ENCODE measurements at places on chromosomes 11 and 22.

DNA sequence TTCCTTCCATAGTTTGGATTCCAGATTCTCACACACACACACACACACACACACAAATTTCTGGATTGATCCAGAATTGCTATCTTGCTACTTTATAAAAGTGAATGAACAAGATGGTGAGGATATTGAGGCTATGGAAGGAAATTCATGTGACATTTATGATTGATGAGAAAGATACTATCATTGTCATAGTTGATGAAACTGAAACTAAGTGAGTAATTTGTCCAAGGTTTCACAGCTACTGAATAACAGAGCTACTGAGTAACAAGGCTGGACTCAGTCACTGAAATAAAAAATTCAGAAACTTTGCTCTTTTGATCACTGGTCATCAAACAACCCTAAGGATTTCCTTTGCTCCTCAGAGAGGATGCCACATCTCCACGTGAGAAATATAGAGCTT lies 16.2 kb downstream of the OR5D16 start:
- no peak for DNase-seq

DNA sequence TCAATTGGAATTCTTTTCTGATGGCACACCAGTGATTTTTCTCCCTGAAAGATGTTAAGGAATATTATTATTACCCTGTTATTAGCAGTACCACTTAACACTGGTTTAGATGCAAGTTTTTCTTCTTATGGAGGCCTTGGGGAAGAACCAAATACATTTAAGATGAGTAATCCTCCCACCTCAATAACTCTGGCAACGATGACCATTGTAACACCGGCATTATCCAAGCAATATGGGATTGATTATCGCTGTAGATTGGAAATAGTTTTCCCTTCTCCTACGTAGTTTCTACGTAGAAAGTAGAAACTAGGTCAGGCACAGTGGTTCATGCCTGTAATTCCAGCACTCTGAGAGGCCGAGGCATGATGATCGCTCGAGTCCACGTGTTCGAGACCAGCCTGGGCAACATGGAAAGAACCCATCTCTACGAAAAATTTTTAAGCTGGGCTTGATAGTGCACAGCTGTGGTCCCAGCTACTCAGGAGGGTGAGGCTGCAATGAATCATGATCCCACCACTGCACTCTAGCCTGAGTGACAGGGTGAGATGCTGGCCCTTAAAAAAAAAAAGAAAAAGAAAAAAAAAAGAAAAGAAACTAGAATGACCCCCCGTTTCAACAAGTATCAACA lies 45.5 kb downstream of the PACSIN2 start:
- DNase-seq = no peak

GRCh38 chr22:20750461-20751184 lies 23.3 kb upstream of the SERPIND1 start:
- no peak for DNase-seq

- no peak for DNase-seq
These were observed 109.8 kb upstream of the ZC3H12C start for GRCh38 chr11:109983358-109983757.

DNA sequence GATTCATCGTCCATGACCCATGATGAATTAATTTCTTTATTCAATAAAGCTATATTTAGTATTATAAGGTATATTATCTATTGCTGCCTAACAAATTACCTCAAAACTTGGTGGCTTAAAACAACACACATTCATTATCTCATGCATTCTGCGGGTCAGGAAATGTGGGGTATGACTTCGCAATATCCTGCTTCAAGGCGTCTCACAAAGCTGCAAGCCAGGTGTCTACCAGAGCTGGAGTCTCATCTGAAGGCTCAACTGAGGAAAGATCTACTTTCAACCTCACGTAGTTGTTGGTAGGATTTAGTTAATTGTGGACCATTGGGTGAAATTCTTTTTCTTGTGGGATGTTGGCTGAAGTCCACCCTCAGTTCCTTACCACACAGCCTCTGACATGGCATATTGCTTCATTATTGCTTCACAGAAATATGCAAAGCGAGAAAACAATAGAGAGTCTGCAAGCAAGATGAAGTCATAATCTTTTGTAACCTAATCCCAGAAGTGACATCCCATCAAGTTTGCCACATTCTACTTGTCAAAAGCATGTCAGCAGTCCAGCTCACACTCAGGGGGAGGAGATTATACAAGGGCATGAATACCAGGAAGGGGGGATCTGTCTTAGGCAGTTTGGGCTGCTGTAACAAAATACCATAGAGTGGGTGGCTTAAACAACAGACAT lies 45.1 kb downstream of the KREMEN1 start:
- DNase-seq = no peak

GRCh38 chr11:94803491-94803890 lies 35.3 kb downstream of the AMOTL1 start:
- DNase-seq = no peak

GRCh38 chr11:32402836-32403235 lies 32.5 kb downstream of the WT1 start:
- no peak for DNase-seq

DNA sequence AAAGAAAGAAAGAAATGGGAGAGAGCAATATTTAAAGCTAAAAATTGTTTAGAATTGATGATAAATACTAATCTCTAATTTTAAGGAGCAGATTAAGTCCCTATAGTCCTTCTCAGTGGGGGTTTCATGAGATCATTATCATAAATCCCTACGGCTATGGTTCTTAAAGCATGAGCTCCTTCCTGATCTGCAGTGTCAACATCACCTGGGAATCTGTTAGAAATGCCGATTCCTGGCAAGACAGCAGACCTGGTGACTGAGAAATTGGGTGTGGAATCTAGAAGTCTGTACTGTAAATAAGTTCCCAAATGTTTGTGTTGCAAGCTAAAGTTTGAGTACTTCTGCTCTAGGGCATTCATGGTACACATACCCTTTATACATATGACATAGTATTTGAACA lies 12.6 kb downstream of the HIKESHI start:
- DNase-seq = no peak

DNA sequence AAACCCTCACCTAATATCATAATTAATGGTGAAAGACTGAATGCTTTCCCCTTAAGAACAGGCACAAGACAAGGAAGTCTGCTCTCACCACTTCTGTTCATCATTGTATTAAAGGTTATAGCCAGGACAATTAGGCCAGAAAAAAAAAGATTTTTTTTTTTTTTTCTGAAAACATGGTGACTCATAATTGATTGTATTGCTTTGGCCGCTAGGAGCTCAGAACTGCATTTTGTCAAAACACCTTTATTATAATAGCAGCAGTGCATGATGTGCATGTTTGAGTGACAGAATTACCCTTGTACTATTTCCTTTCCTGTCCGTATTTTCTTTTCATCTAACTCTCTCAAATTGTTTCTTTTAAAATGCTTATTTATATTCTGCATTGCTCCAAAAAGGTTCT lies 98.1 kb downstream of the RNF169 start:
- no peak for DNase-seq

Data from NCI-H526 treated with DMSO at 0.1 percent for 48 hours (cell line).